ENCODE measurements at places on chromosomes 2 and 18.
A peak's percentile ranks its signal among the peaks of the same experiment; 100 is the strongest.

DNA sequence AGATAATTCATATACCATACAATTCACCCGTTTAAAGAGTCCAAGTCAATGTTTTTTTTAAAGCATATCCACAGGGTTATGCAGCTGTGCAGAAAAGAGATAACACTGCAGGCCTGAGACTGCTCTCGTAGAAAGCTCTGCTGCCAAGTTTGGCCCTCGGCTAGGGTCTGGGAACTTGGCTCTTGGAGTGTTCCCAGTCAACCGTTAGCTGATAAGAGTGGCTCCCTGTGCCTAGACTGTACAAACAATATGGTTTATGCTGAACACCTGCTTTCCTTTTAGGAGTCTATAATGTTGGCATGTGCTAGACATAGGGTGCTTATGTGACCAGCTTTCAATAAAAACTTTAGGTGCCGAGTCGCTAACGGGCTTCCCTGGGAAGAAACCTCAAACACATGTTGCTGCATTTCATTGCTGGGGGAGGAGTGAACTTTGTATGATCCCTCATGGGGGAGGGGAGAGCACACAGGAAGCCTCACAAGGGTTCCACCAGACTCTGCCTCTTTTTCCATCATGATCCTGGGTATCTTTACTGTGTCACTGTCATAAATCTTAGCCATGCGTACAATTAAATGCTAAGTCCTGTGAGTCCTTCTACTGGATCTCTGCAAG lies 34.7 kb downstream of the RFX8 start:
- H3K27me3 ChIP-seq, result no peaks in the 10 kb centered on the region
- H3K4me3 ChIP-seq, result no peak overlapping the region
- peaks cover 11% of the 10 kb centered on the region for H3K4me1 ChIP-seq
- H3K27ac ChIP-seq, result no peak overlapping the region

- no peaks in the 10 kb centered on the region for H3K27me3 ChIP-seq
- H3K4me1 ChIP-seq, result peaks cover 12% of the 10 kb centered on the region
- no peak for DNase-seq
- no peak overlapping the region for H3K4me3 ChIP-seq
These were observed 42.4 kb upstream of the GRHL1 start for GRCh38 chr2:9909106-9909505.

DNA sequence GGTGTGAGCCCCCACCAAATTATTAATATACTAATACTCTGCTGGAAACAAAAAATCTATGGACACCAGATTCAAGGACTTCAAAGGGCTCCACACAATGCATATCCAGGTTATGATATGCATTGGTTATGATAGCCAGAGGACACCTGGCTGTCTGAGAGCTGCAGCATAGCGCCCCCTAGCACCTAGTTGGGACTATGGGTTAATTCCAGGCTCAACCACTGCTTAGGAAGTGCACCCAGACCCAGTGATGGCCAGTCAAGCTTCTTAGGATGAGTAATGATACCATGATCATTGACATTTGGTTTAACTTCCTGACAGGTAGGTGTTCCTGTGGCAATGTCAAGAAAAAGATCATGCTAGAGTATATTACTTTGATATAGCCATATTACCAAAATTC lies 3.8 kb upstream of the FRZB start:
- H3K27ac ChIP-seq, result peak overlapping the region; percentile 34
- peaks cover 4% of the 10 kb centered on the region for H3K36me3 ChIP-seq
- H3K4me1 ChIP-seq, result peaks cover 15% of the 10 kb centered on the region
- no peak for DNase-seq

DNA sequence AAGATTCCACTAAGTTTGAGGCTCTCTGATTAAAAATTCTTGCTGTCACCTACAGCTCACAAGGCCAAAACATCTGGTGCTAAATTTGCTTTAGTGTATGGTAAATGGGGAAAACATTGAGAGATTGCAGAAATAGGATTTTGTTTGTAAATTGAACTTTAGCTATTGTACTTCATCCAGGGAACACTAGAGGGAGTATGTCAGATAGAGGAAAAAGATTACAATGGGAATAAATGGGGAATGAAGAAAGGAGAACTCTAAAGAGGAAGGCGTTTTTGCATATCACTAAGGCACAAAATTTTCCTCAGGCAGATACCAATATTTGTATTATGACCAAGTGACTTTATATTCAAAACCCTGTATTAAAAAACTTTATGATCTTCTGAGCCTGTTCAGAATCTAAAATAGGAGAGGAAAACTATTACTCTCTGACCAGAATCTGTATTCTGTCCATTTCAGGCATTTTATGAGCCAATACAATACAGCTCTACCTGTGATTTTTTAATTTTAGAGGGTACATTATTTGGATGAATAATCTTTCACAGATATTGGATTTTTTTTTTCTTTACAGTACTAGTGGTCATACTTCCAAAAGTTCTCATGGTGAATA lies 52.3 kb upstream of the ITGB6 start:
- peaks cover 4% of the 10 kb centered on the region for H3K4me1 ChIP-seq
- no peak overlapping the region for H3K4me3 ChIP-seq
- DNase-seq, result no peak
- H3K27ac ChIP-seq, result no peak overlapping the region

- DNase-seq, result no peak
- no peaks in the 10 kb centered on the region for H3K4me1 ChIP-seq
- H3K27me3 ChIP-seq, result no peaks in the 10 kb centered on the region
- no peaks in the 10 kb centered on the region for H3K36me3 ChIP-seq
- no peak overlapping the region for H3K27ac ChIP-seq
- no peak overlapping the region for H3K4me3 ChIP-seq
These were observed 7.1 kb downstream of the DSG1 start for GRCh38 chr18:31325051-31325450.

DNA sequence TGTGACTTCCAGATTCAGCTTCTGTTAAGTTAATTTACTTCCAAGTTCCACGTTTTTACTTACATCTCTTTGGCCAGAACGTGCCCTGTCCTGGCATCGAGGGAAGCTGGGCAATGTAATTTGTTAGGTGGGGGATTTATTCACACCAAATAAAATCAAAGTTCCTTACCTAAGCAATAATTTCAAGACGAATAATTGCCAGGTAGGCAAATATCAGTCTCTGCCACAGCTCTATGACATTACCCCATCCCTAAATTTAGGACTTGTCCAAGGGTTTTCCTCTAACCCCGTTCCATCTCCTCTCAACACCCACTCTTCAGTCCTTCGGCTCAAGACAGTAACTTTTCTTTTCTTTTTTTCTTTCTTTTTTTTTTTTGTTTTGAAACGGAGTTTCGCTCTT lies 38.3 kb upstream of the LAMA1 start:
- H3K36me3 ChIP-seq, result no peaks in the 10 kb centered on the region
- no peak overlapping the region for H3K27ac ChIP-seq
- no peaks in the 10 kb centered on the region for H3K27me3 ChIP-seq
- no peak overlapping the region for H3K4me3 ChIP-seq
- no peaks in the 10 kb centered on the region for H3K4me1 ChIP-seq

DNA sequence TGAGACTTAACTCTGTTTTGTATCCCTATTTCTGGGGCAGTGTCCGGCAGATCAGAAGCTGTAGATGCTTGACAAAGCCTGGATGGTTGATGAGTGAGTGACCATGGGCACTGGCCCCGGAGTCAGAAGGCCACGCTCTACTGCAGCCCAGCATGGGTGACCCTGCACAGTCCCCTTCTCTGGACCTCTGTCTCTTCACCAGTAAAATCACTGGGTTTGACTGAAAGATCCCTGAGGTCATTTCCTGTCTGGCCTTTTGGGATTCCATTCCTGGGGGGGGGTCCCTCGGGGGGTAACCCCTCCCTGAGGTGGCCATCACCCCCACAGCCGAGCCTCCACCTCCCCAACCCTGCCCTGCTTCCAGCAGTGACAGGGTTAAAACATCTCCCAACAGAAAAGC lies 31.7 kb downstream of the MRPL35 start:
- H3K27ac ChIP-seq, result no peak overlapping the region
- peaks cover 6% of the 10 kb centered on the region for H3K27me3 ChIP-seq
- no peaks in the 10 kb centered on the region for H3K36me3 ChIP-seq
- no peak for DNase-seq
- H3K4me1 ChIP-seq, result no peaks in the 10 kb centered on the region

DNA sequence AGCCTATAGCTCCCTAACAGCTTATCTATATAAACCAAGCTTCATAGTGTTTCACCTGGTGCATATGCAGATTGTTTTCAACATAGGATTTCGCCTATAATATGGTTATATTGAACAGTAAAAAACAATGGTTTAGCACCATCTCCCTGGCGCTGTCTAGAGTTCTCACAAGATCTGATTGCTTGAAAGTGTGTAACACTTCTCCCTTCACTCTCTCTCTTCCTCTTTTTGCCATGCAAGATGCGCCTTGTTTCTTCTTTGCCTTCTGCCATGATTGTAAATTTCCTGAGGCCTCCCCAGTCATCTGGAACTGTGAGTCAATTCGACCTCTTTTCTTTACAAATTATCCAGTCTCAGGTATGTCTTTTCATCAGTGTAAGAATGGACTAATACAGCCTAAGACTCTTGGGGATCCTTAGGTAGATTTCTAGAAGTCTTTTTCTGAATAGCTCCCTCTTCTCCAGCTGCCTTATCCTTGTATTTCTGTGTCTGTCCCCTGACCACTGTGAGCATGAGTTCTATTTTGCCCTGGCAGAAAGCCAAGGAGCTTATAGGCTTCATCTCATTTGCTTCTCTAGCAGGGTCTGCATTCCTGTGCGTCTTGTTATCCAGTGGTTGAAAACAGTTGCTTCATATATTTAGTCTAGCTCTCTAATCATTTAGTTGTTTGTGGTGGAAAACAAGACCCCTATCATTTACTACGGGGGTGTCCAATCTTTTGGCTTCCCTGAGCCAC lies 401.6 kb downstream of the GPD2 start:
- H3K27me3 ChIP-seq, result peaks cover 7% of the 10 kb centered on the region
- H3K4me1 ChIP-seq, result no peaks in the 10 kb centered on the region
- no peak overlapping the region for H3K4me3 ChIP-seq
- DNase-seq, result no peak
- H3K27ac ChIP-seq, result no peak overlapping the region

DNA sequence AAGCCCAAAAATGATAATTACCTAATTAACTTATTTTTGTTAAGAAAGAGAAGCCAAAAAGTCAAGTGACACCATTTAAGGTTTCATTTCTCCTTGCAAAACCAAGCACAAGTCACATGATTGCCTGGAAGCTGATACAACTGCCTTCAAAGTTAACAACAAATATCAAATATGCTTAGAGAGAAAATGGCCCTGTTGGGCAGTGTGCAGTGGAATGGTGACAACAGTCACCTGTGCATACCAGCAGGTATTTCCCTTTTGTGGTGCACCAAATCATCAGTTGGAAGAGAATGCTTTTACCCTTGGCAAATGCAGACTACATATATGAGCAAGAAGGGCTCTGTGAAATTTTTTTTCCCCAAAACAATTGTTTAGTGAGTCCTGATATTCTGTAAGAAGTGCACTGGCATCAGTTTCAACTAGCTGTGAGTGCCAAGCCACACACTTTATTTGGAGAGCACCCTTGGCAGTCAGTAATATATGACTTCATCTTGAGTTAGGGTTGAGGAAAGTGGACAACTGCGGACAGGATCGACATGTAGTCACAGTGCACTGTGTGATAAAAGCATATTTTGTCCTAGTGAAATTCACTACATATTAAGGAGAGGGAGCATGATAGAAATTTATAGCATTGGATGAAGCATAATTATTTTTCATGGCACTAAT lies 74.9 kb upstream of the DOCK10 start:
- peaks cover 8% of the 10 kb centered on the region for H3K27me3 ChIP-seq
- DNase-seq, result no peak
- H3K4me1 ChIP-seq, result peaks cover 6% of the 10 kb centered on the region
- no peaks in the 10 kb centered on the region for H3K36me3 ChIP-seq

DNA sequence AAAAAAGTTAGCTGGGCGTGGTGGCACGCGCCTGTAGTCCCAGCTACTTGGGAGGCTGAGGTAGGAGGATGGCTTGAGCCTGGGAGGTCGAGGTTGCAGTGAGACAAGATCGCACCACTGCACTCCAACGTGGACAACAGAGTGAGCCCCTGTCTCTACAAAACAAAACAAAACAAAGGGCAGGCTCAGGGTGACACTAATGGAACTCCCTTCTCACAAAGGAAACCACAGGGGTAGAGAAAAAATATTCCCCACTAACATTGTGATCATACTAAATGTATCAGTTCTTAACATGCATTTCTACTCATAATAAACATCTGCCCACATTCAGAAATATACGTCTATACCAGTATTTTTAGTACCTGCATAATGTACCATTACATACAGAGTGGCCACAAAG lies 21.1 kb downstream of the STAM2 start:
- H3K4me3 ChIP-seq, result no peak overlapping the region
- H3K27ac ChIP-seq, result peak overlapping the region; percentile 72
- DNase-seq, result no peak

DNA sequence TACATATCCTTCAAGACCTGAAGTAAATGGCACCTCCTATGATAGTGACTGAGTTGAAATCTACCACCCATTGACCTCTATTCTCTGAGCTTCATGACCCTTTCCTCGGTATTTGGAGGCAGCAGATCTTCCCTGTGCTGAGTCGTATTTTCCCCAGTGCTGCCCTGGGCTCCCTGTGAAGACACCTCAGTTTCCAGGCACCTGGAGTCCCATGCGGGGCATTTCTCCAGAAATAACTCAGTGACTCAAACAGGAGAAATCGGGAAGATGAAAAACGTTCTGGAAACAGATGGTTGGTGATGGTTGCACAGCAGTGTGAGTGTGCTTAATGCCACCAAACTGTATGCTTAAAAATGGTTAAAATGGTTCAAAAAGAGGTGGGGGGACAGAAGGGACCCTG lies 18.0 kb downstream of the SMYD1 start:
- no peak overlapping the region for H3K4me3 ChIP-seq
- H3K4me1 ChIP-seq, result peaks cover 11% of the 10 kb centered on the region
- DNase-seq, result no peak

Data from T-helper 17 cell (primary cell).